Stimulated activated CD8-positive, alpha-beta memory T cell treated with anti-CD3 and anti-CD28 coated beads, Interleukin-4, amount 100 ng/mL, for 4 hours (primary cell): ENCODE measurements at places on chromosomes 11 and 22.

GRCh38 chr11:96279018-96279895 is 63.7 kb downstream of the MAML2 start:
- no peak for DNase-seq

DNA sequence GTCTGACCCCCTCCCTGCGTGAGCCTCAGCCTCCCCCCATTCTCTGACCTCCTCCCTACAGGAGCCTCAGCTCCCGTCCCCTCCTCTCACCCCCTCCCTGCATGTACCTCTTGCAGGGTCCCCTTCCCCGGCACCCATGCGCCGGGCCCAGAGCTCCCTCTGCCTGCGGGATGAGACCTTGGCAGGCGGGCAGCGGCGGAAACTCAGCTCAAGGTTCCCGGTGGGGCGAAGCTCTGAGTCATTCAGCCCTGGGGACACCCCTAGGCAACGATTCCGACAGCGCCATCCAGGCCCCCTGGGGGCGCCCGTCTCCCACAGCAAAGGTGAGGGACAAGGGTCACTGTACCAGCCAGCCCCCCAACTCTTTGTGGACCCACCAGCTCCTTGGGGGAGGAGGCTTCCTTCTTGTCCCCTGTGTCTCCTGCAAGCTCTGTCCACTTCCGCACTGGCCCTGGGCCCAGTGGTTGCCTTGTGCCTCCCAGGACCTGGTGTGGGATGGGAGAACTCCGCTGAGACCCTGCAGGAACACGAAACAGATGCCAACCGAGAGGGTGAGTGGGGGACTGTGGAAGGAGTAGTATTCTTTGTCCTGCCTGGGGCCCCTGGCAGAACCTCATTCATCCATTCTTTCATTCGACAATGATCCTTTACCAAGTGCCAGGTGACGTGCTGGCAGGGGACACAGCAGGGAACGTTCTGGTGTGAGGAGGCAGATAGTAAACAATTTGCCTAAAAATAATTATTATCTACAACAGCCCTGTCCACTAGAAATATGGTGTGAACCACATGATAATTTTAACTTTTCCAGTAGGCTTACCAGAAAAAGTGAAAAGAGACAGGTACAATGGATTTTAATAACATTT is 3.7 kb upstream of the RPS6KA4 start:
- DNase-seq = no peak

DNA sequence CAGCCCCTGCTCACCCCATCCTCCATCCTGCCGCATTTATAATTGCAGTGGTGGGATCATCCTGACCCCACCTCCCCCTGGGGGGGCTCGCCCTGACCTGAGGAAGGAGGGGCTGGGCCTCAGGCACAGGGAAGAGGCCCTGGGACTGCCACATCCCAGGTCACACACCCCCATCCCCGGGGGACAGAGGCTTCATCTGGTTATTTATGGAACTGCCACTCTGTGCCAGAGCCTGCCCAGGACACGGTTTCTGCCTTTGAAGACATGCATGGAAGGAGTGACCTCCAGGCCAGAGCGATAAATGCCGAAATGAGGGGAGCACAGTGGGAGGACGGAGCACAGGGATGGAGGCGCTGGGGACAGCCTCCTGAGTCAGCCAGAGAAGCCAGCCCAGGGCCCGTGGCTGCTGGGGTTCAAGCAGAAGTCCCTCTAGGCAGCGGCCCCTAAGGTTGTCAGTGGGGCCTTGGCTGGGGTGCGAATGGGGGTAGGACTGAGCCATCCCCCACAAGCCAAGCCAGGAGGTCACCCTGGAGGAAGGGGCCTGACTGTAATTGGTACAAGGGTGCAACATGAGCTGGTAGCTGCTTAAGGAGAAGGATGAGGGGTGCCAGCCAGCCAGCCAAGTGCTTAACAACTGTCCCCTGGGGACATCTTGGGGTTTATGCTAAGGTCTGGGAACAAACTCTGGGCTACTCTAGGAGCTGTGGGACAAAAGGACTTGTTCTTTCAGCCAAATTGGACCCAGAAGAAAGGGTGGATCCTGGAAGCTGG is 51.4 kb upstream of the SHISAL1 start:
- DNase-seq = no peak

DNA sequence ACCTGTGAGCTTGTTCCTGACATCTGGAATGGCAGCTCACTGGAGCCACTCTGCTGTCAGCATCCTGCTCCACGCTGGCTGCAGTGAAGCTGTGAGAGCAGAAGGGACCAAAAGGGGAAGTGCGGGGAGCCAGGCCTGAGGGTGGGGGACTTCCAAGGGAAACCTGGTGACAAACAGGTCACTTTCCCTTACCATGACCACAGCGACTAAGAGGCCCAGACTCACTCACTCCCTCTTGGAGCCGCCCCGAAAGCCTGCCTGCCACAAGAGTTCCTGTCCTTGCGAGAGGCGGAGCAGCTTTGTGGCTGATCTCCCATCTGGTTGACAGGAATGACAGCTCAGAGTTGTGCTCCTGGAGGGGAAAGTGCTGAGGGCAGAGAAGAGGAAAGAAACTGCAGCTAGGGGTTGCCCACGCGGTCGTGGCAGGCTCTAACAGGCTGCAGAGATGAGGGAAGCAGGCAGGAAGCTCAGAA is 183.8 kb upstream of the NTM start:
- DNase-seq = no peak

DNA sequence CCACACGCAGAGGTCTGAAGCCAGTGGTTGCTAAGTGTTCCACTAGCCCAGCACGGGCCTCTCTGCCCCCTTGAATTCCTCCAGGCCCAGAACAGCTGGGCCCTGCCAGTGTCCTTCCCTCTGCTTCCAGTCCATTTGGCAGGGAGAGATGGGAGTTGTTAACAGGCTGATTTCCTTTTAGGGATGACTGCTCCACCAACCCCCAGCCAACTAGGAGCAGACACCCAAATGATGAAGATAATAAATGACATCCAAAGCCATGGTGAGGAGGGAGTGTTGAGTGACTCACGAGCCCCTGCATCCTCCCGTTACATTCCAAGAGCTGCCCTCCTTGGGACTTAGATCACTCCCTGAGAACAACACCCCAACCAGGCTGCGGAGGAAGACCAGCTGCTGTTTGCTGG is 20.6 kb downstream of the PARVA start:
- DNase-seq = no peak

- no peak for DNase-seq
These were observed 5.2 kb upstream of the ZC3H12C start for GRCh38 chr11:110087812-110088534.

GRCh38 chr11:28342716-28343115 is 234.5 kb downstream of the METTL15 start:
- no peak for DNase-seq

GRCh38 chr11:28763151-28763550 is 655.0 kb downstream of the METTL15 start:
- DNase-seq = no peak

DNA sequence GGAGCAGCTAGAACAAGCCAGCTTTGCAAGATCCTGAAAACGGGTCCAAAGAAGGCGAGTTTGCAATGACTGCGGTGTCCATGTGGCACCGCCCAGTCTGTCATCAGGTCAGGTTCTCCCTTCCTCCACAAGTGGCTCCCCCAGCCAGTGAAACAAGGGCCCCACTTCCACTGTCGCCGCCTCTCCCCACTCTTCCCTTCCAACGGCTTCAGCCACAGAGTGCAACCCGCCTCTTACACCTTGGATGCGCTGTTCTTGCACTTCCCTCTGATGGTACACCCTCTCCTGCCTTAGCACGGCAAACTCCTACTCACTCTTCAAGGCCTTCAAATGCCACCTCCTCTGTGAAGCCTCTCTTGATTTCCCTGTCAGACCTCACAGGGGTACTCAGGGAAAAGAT is 10.8 kb upstream of the TCF20 start:
- no peak for DNase-seq

- no peak for DNase-seq
These were observed 357.2 kb downstream of the TMEM135 start for GRCh38 chr11:87394924-87395323.

GRCh38 chr11:57463671-57464538 is 3.6 kb downstream of the RTN4RL2 start:
- DNase-seq = no peak

DNA sequence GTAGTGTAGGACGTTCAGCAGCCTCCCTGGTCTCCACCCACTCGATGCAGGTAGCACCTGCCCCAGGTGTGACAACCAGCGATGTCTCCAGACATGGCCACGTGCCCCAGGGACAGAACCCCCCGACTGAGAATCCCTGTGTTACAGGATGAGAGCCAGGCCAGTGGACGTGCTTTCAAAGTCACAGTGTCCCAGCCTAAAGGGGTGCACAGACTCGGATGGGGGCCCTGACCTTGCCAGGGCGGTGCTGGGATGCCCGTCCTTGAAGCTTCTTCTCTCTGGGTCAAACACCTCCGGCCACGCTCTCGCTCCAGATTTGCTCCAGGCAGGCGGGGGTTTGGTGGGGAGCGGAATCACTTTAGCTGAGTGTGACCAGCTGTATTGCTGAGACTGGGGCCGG is 23.3 kb upstream of the GAL start:
- DNase-seq = no peak

DNA sequence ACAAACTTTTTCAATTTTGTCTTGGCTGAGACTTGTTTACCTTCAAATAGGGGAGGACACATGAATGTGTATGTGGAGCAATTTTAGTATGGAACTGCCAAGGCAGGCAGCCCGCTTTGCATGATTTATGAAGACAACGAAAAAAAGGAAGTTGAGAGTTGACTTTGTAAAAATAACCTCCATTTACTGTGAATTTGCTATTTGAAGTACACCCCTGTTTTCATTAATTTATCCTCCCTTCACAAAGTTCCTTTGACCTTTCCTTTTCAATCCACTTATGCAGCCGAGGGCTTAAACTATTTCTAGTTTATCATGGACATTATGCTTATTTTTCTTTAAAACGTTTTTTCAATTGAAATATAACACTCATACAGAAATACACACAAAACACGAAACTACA is 369.6 kb upstream of the CADM1 start:
- no peak for DNase-seq

- DNase-seq = peak; percentile 35
These were observed 284.8 kb downstream of the ETS1 start for GRCh38 chr11:128302425-128303186.
